ENCODE measurements at places on chromosomes 11 and 22.

GRCh38 chr11:107707807-107708206 lies 4.0 kb downstream of the SLN start:
- DNase-seq: no peak

DNA sequence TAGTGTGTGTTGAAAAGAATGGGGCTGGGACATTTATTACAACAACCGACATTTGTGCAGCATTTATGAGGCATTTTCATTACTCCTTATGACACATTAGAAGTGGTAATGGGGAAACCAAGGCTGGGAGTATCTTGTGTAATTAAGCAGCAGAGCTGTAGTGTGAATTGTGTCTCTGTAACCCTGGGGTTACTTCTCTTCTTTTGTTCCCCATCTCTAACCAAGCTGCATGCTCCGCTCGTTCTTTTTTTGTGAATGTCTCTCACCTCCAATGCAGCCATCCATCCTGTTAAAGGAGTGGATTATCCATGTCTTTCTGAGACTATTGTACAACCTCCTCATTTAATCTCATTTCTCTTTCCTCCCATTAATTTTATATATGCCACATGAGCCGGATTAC lies 65.7 kb downstream of the ENDOD1 start:
- DNase-seq: no peak

DNA sequence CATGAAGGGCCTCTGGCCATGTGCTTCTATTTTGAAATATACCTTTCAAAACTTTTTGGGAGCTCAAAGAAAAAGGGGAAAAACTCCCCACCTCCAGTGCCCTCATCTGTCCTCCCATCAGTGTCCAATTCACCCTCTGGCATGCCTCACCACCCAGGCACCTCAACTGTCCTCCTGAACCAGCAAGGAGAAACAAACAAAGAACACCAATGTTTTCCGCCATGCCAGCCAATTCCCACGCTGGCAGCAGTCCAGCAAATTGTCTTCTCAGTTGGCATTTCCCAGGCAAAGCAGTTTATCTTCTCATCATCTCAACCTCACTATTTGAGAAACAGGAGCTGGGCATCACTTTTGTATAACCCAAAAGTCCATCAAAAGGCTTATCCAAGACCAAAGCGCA lies 496.9 kb downstream of the SOX6 start:
- DNase-seq: no peak

DNA sequence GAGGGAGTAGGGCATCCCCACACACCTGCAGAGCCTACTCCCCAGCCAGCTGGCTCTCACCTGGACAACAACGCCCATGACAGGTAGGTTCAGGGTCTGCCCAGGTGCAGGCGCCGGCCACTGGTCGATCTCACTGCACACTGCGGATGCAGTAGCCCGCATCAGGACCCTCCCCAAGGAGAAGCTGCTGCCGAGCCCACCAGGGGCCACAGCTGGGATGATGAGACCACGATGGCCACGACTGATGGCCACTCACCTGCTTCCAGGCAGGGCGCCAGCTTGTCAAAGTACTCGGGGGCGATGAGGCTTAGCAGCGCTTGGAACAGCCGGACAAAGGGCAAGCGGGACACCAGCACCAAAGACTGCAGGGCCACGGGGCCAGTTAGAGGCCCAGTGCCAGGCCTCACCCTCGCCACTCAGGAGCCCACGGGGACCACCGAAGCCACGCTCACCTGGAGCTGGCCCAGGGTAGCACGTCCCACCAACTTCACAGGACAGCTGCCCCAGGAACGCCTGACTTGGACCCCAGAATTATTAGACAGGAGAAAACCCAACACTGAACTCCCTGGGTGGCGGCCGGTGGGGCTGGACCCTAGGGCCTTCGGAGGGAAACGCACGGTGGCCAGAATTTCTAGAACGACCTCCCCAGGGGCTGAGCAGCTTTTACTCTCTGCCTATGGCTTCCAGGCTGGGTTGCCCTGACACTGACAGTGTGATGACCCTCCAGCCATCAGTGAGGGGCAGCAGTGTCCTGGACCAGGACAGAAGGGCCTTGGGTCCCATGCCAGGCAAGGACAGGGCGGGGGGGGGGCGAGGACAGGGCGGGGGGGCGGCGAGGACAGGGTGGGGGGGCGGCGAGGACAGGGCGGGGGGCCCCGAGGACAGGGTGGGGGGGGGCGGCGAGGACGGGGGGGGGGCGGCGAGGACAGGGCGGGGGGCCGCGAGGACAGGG lies 8.9 kb upstream of the PLXNB2 start:
- DNase-seq: no peak

DNA sequence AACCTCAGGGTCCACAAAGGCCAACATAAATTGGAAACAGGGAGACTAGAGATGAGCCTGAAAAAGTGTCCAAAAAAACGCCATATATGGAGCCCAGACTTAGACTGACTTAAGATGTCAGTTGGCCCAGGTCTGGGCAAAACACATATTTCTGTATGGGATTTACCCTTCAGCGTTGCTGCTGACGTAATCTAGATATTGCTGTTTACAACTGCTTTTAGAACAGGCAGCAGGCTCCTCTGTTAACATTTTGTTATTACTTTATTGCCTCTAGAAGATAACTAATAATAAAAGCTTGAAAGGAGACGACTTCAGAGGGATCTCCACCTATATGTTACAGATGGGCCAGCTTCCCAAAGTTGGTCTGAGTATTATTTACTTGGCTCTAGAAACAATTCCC lies 8.7 kb downstream of the ME3 start:
- DNase-seq: no peak

GRCh38 chr11:12069066-12069676 lies 41.2 kb upstream of the MICAL2 start:
- no peak for DNase-seq

DNA sequence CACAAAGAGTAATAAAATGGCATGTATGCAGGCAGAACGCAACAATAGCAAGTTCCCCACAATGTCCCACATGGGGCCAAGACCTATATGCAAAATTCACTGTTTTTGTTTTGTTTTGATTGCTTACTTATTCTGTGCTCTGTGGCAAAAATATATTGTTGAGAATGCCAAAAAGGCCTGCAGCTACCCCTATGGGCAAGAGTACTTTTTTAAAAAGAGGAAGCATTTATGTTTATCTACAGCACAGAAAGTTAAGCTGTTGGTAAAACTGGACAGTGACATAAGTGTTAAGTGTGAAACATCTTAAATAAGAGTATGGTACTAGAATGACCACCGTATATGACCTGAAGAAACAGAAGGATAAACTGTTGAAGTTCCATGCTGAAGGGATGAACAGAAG lies 301.9 kb upstream of the ZC3H12C start:
- DNase-seq: peak; percentile 28

DNA sequence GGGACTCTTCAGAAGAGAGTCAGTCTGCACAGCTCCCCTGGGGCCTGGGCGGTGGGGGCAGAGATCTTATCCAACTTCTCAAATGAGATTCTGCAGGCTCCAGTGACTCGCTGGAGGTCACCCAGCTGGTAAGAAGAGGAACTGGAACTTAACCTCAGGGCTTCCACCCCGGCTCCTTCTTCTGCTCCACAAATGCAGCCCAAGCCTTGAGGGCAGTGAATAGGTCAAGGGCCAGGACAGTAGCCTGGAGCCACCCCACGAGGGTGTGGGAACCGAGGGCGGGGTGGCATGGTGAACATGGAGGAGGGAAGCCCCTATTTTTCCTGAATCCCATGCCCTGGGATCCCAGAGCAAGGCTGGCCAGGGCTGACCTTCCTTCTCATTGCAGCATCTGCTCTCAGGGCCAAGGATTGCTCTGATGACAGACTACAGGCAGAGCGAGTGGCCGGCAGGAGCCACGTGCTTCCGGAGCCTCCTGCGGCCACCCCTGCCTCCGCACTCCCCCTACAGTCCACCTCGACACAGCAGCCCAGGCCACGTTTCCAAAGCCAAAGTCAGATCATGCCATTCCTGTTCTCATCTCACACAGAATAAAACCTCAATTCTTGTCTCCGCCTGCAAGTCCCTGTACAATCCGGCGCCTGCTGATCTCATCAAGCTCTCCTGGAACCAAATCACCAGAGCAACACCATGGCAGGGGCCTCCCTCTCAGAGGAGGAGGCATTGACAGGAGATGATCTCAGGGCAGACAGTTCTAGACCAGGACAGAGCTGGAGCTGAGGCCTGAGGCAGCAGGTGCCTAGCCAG lies 21.1 kb upstream of the UPK3A start:
- DNase-seq: peak; percentile 76

- DNase-seq: no peak
Observed at GRCh38 chr22:39212721-39213376, 31.9 kb downstream of the PDGFB start.

DNA sequence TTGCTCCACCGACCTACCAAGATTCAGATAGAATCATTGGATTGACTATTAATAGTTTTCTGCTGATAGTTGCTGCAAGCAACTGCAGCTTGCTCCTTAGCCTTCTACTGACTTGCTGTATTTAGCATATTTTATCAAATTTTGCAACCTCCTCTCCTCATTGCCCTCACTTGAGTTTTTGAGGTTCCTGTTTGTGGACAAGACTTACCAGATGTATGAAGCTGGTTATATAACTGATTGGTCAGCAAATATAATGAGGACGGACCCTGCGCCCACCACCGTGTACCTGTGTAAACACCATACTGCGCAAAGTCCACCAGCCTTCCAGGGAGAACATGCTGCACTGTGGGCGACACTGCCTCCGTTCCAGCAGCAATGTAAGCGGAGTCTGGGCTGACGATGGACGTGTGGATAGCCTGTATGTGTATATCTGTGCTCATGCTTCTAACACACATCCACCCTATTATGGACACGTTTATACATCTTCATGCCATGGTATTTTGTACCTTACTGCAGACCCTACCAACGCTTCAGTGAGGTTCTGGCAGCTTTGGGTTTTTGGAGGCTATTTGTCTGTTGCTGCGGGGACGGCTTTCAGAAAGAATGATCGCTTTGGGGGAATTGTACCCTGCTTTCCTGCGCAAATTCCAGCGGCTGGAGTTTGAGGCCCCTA lies 1.5 kb upstream of the USP18 start:
- DNase-seq: no peak

DNA sequence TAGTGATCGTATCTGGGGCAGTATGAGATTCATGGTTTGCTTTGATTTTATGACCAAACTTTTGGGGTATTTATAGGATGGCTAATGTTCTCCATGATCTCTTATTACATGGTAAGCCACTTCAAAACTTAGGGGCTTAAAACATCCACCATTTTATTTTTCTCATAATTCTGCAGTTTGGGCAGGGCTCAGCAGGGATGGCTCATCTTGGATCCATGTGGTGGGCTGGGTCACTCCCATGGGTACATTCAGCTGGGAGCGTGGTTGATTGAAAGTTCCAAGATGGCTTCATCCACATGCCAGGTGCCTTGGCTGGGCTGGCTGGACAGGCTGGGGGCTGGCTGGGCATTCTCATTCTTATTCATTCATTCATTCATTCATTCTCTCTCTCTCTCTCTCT lies 30.5 kb upstream of the FGF19 start:
- DNase-seq: no peak

- no peak for DNase-seq
Observed at GRCh38 chr11:61697078-61697502, 16.9 kb downstream of the DAGLA start.

DNA sequence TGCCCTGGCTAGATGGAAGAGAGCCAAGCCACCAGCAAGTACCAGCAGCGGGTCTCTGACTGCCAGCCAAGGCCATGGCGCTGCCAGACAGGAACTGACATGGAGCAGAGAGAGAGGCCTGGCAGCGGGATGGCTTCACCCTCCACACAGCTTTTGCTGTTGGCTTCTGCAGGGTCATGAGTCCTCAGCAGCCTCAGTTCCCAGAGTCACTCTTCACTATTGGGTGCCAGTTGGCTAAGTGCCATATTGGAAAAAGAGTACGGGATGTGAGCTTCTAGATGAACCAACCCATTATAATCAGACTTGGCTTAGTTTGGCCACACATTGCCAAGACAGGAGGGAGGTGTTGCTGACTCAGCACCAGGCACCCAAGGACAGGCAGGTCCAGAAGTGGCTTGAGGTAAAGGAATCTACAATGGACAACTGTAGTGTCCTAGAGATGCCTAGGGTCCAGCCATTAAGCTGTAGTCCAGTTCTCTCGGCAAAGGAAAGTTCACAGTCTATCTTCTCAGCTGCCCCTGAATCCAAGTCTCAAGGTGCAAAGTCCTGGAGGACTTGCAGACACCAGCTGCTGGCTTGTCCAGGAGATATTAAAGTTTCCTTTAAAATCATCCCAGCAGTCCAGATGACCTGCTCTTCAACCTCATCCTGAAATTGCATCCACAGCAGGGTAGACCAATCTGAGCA lies 40.7 kb upstream of the POU2AF1 start:
- no peak for DNase-seq

DNA sequence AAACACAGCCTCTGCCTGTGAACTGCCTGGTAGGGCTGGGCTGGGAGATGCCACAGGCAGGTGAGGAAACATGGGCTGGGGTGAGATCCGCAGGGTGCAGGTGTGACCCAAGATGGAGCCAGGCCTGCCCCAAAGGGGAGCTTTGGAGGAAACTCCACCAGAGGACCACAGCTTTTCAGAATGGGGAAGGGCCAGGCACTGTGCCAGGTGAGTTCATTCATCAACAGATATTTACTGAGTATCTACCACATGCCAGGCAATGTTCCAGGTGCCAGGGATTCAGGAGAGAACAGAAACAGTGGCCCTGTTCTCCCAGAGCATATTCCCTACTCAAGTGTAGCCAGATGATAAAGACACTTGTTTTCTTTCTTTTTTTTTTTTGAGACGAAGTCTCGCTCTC lies 11.2 kb downstream of the RTN4RL2 start:
- DNase-seq: no peak

- DNase-seq: peak; percentile 93
Observed at GRCh38 chr11:1572197-1573076, at the start of gene DUSP8. Gene DUSP8 (minus strand): TSS chr11:1572271. CDS start chr11:1565826, 6,445 bp downstream.

GRCh38 chr11:13668957-13669521 lies 571 bp downstream of the FAR1 start:
- DNase-seq: peak; percentile 55

DNA sequence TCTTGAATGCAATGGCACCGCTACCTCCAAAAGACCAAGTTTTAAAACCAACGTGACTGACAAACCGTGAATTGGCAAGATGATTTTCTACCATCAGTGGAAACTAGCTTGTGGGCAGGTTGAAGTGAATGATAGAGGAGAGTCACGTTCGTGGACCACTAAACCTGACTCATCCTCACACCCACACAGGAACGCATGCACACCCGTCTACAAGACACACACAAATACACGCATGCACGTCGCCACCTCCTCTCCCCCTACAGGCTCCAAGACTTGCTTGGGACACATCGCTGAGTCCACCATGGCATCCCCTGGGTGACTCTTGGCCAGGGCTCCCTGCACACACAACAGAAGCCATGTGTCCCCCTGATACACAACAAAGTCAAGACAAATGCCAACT lies 14.4 kb downstream of the TMPRSS6 start:
- DNase-seq: no peak

DNA sequence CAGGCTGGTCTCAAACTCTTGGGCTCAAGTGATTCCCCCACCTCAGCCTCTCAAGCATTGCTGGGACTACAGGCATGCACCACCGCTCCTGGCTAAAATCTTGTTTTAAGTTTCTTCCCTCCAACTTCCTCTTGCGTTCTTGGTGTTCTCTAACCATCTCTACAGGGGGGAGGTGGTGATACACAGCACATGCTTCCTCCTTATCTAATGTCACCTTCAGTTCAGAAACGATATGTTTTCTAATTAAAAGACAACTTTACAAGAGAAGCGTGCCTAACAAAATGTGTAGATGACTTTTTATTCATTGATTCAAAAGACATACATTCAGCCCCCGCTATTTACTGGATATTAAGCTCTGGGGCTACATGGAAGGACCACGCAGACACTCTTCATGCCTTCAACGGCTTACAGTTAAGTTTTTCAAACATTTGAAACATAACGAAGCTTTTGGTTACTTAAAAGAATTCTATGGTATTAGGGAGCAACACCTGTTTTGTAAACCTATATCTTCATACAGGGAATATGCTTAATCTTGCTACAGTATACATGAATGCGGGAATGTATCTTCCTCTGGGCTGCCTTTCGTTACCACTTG lies 933 bp upstream of the DLAT start:
- DNase-seq: peak; percentile 42
